AG08395 (cell line): ENCODE measurements at places on chromosomes 1 and 21.

- no peak for DNase-seq
These were observed 7.3 kb upstream of the DHCR24 start for GRCh38 chr1:54894271-54894670.

DNA sequence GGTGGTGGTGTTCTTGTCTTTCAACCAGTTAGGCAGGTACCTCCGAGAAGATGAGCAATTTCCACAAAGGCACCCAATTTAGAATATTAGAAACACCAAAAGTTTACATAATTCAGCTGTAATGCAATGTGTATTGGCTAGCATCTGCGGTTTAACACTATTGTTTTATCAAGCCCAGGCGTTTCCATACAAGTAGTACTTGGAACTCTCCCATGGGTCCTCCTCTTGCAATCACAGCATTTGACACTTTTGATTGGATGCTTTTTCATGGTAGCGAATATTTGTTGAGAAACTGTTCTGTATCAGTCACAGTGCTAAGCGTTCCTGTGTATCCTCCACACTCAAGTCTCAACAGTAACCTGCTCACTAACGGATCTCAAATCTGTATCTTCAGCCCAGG, 20.1 kb upstream of the MAP1LC3C start:
- DNase-seq, result no peak

GRCh38 chr1:208291129-208291528, 46.9 kb upstream of the PLXNA2 start:
- no peak for DNase-seq

GRCh38 chr1:201890806-201891450, 2.2 kb downstream of the SHISA4 start:
- no peak for DNase-seq

DNA sequence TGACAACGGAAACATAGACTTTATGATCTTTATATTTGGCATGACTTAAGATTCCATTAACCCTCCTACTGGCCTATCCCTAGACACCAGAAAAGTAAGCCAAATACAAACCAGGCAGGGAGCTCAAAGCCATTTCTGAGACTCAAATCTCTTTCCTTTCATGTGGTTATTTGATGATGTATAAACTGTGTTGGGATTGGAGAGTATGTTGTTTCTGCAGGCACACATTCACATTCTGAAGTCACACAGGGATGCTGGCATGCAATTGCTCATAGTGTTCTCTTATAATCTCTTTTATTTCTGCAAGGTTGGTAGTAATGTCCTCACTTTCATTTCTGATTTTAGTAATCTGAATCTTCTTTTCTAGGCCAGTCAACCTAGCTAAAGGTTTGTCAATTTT, 5.8 kb downstream of the ZMYND12 start:
- DNase-seq, result no peak

GRCh38 chr21:31730712-31731055, 1.2 kb downstream of the SCAF4 start:
- no peak for DNase-seq

DNA sequence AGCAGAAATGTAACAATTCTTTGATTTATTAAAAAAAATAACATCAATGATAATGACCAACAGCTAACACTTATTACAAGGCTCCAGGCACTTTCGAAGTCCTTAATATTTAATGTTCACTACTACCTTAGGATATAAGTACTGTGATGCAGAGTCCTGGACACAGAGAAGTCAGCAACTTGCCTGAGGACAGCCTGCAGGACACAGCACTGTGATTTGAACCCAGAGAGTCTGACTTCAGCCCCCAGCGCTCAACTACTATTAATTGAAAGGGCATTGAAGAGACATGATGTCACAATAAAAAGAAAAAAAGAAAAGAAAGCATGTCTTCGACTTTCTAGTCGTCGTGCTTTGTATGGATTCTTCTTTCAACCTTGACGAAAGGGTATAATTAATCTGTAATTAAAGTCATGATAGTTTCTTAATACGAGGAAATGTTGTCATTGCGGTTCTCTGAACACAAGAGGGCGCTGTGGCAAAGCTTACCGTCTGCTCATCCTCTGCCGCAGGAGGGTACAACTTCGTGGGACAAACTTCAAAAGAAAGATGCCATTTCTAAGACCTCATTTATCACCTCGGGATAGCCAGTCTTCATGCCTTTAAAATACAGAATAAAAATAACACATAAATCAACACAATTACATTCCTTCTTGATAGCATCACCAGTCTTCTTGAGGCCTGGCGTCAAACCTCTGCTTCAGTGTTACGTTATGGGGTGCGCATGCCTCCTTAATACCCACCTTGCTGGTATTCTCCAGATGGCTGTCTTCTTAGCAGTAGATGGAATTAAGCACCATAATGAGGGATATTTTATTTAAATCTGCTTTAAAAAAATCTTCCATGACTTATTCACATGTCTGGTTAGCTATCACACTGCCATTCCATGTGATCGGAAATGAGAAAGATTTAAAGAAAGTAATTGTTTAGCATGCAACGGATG, 240.1 kb downstream of the DISC1 start:
- DNase-seq, result peak; percentile 68
